ENCODE measurements at places on chromosomes 4 and X. TPM values are rescaled to one million over a fixed set of nuclear protein-coding genes. Genes with fewer than 3 reads are reported as not detected.

The FGFBP2 gene
- total RNA-seq: not detected

The WDR1 gene
- total RNA-seq: 272 TPM

The GJB1 gene
- total RNA-seq: not detected

The CCDC160 gene
- total RNA-seq: not detected

The PRRG3 gene
- not detected for total RNA-seq

The PROM1 gene
- total RNA-seq: 0.17 TPM

The EBP gene
- total RNA-seq: 254 TPM

The CITED1 gene
- not detected for total RNA-seq

The CENPE gene
- total RNA-seq: 9.8 TPM

The AWAT1 gene
- not detected for total RNA-seq

The AFF2 gene
- total RNA-seq: 0.17 TPM

The DGKQ gene
- 7.7 TPM for total RNA-seq

The PNMA6F gene
- total RNA-seq: not detected

The TMEM255A gene
- 0.67 TPM for total RNA-seq

The EDA2R gene
- 3.2 TPM for total RNA-seq

The IL21 gene
- total RNA-seq: not detected

The ADH5 gene
- 116 TPM for total RNA-seq
